ENCODE measurements at places on chromosomes 7 and 10. TPM values are rescaled to one million over a fixed set of nuclear protein-coding genes. Genes with fewer than 3 reads are reported as not detected.

The AZGP1 gene
- total RNA-seq: not detected

The SH2B2 gene
- 0.77 TPM for total RNA-seq

The IDI2 gene
- total RNA-seq: not detected

The HPSE2 gene
- 7.7 TPM for total RNA-seq

The NEUROD6 gene
- total RNA-seq: not detected

The EMX2 gene
- 16.0 TPM for total RNA-seq

The HABP2 gene
- total RNA-seq: 0.41 TPM

The DPP6 gene
- 4.1 TPM for total RNA-seq

The TMEM236 gene
- 1.2 TPM for total RNA-seq

The NFE2L3 gene
- not detected for total RNA-seq

The MOGAT3 gene
- not detected for total RNA-seq

The SPDYE11 gene
- not detected for total RNA-seq

The PPP1R3C gene
- total RNA-seq: 55.2 TPM

The IDE gene
- 54.0 TPM for total RNA-seq

The PLEKHS1 gene
- total RNA-seq: 0.14 TPM

The NPSR1 gene
- total RNA-seq: not detected

The CDHR3 gene
- not detected for total RNA-seq

The DGKI gene
- 1.0 TPM for total RNA-seq

The AKAP9 gene
- 38.8 TPM for total RNA-seq

The ATP6V1F gene
- total RNA-seq: 35.9 TPM

The TDRD1 gene
- total RNA-seq: 0.49 TPM

The ETV1 gene
- 7.4 TPM for total RNA-seq

The RTKN2 gene
- total RNA-seq: not detected

The LMOD2 gene
- not detected for total RNA-seq

The IKZF1 gene
- total RNA-seq: 9.2 TPM

The CYP3A4 gene
- total RNA-seq: 0.18 TPM

The NUTM2A gene
- total RNA-seq: 1.1 TPM

The NME8 gene
- not detected for total RNA-seq

The MMD2 gene
- total RNA-seq: not detected

The FKBP6 gene
- not detected for total RNA-seq

The PDIA4 gene
- total RNA-seq: 34.6 TPM

The GBX1 gene
- total RNA-seq: not detected

The SKIDA1 gene
- total RNA-seq: 1.6 TPM

The PAPOLB gene
- total RNA-seq: not detected

The CUEDC2 gene
- total RNA-seq: 33.3 TPM

The ANXA8L1 gene
- not detected for total RNA-seq

The SFXN3 gene
- 161 TPM for total RNA-seq

The PTF1A gene
- 0.90 TPM for total RNA-seq

The KNDC1 gene
- 12.5 TPM for total RNA-seq

The SPDYE16 gene
- not detected for total RNA-seq

The EBLN1 gene
- not detected for total RNA-seq

The ANAPC16 gene
- 85.0 TPM for total RNA-seq

The RASA4B gene
- total RNA-seq: 23.6 TPM

The EPHB4 gene
- 374 TPM for total RNA-seq

The PTPN20 gene
- 4.4 TPM for total RNA-seq

The ACTL6B gene
- total RNA-seq: not detected

The NRCAM gene
- total RNA-seq: 30.3 TPM

The CALML5 gene
- not detected for total RNA-seq

The TRUB1 gene
- 7.9 TPM for total RNA-seq

The FAM241B gene
- not detected for total RNA-seq

The ZPBP gene
- total RNA-seq: not detected

The OR6B1 gene
- total RNA-seq: not detected
